HT1080 (cell line): ENCODE measurements at places on chromosomes 6 and 20.

GRCh38 chr6:111282515-111282914 lies 195.2 kb downstream of the SLC16A10 start:
- no peak for DNase-seq

- no peak for DNase-seq
Observed at GRCh38 chr6:7431674-7432390, 42.2 kb downstream of the RIOK1 start.

DNA sequence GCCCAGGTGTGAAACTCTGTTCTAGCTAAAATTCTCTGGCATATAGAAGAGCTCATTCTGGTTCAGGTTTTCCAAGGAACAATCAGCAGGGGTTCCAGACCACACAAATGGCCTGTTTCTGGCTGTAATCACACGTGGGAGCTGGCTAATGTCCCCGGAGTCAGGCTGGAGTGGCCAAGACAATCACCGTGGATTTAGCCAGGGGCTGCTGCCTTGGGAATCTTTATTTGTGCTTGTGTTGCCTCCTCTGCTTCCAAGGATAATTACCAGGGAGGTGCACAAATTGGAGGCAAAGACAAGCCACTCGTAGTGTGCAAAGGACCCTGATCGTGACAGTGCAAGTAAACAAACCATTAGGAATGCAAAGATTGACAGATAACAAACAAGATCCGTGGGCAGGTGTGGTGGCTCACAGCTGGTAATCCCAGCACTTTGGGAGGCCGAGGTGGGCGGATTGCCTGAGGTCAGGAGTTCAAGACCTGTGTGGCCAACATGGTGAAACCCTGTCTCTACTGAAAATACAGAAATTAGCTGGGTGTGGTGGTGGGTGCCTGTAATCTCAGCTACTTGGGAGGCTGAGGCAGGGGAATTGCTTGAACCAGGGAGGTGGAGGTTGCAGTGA lies 77.3 kb downstream of the KCNB1 start:
- no peak for DNase-seq

- DNase-seq: no peak
Observed at GRCh38 chr6:4613795-4614194, 162.4 kb upstream of the CDYL start.

GRCh38 chr6:33050014-33050810 lies 23.2 kb downstream of the HLA-DPA1 start:
- no peak for DNase-seq

- DNase-seq: no peak
Observed at GRCh38 chr6:113328886-113329381, 528.2 kb upstream of the MARCKS start.

GRCh38 chr6:37867756-37868446 lies 48.4 kb downstream of the ZFAND3 start:
- DNase-seq: no peak

- no peak for DNase-seq
Observed at GRCh38 chr20:51811042-51811355, 8.7 kb upstream of the SALL4 start.

- DNase-seq: no peak
Observed at GRCh38 chr6:75102301-75102700, 103.6 kb downstream of the COL12A1 start.

DNA sequence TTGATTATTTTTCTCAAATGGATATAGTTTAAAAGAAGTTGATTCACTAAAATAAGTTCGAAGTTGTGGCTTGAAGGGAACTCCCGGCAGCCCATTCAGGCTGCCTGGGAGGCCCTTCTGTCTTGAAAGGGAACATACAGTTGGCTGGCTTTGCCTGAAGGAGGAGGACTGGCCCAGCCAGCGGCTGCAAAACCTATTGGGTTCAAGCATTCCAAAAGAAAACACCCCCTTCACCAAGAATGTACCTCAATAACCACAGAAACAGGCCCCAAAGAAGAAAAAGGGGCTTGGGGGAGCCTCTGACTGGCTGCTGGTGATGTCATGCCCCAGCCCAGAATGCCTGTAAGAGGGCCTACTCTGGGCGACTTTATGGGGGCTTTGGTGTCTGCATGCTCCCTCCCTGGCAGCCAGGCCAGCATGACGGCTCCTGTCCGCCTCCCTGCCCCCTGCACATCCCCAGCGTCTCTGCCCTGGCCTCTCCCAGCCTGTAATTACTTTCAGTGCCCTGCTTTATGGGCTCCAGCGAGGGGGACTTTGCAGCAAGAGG lies 36.5 kb downstream of the MAFB start:
- no peak for DNase-seq

DNA sequence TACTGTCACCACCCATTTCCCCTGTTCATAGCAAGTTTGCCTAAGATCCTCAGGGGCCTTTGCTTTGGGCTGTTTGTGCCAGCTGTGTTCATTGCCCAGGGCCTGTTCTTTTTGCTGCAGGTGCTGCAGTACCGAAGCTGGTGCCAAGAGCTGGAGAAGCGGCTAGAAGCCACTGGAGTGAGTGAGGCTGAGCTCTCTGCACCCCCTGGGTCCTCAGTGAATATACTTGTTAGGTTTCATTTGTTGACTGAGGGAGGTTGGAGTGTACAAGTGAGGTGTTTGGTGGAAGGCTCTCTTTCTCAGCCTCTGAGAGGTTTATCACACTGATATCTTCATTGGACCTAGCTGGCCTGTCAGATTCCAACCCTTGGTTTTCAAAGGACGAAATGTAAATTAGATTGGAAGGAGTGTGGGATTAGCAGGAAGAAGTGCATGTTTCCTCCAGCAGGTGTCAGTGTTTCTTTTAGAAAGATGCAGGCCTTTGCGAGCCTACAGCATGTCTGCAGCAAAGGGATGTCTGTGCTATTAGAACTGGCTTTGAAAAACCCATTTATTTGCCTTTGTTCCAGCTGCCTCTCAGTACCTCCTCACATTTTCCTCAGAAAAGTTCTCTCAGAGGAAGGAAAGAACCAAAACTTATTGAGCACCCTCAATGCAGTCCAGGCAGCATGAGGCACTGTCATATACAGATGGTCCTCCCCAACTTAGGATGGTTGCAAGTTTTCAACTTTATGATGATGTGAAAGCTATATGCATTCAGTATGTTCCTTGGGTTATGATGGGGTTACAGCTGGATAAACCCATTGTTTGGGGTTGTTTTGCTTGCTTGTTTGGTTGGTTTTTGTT lies 8.3 kb downstream of the CEP250 start:
- DNase-seq: peak; percentile 71

GRCh38 chr6:25295651-25296050 lies 16.5 kb downstream of the CARMIL1 start:
- peak; percentile 25 for DNase-seq

DNA sequence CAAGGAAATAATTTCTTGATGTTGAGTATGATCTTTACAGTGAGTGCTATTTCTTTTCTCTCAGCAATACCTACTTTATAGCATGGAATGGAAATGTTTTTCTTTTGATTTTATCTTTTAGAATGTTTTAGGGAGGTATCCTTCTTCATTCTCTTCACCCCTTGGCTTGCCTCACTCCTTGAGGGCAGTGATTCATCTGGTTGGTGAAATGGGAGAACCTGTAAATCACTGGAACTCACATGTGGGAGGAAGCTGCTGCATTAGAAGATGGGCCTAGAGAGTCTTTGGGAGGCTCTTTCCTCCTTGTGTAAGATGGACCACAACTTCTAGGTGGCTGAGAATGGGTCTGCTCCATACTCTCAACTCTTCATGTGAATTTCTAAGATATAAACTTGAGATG lies 244.8 kb upstream of the SYNCRIP start:
- no peak for DNase-seq

- DNase-seq: no peak
Observed at GRCh38 chr6:161100072-161100471, 108.5 kb downstream of the MAP3K4 start.

DNA sequence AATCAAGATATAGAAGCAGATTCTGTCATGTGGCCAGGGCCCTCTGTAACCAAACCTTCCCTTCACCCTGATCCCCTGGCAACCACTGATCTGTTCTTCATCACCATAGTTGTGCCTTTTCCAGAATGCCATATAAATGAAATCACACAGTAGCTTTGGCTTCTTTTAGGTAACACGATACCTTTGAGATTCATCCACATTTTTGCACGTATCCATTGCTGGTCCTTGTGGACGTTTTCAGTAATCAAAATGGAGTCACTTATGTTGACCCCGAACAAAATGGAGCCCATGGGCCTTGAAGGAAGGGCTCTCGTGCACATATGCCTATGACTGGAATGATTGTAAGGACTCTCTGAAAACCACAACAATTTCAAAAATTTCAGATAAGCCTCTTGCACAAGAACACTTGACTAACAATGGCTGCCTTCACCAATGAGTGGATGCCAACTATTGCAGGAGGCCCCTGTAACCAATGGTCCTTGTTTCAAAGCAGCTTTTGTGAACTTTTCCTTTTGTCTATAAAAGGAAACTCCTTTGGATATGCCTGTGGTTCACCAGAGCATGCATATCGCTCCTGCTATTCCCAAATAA lies 84.3 kb upstream of the RALY start:
- DNase-seq: peak; percentile 90

DNA sequence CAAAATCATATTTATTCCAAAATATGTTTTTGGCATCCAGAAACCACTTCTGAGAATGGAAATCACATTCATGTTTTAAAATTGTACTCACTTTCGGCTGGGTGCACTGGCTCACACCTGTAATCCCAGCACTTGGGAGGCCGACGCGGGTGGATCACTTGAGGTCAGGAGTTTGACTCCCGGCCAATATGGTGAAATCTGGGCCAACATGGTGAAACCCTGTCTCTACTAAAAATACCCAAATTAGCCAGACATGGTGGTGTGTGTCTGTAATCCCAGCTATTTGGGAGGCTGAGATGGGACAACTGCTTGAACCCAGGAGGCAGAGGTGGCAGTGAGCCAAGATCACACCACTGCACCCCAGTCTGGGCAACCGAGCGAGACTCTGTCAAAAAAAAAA lies 580.7 kb downstream of the MAFB start:
- no peak for DNase-seq

DNA sequence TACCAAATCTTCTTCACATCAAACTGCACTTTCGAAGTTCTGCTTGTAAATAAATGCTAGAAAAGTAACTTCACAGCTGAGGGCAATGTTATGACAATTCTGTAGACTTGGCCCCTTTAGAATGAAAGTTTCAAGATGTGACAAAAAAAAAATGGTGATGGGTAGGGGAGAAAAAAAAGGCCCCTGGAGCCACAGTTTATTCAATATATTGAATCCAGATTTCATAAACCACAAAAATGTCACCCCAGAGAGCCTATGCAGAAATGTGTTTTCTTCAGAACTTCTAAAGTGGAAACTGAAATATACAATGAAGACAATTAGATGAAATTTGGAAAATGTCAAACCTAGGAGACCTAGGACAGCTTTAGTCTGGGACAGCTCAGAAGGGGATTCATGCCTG lies 143.1 kb downstream of the EDN3 start:
- DNase-seq: no peak

- DNase-seq: no peak
Observed at GRCh38 chr6:62714112-62714511, 428.1 kb upstream of the KHDRBS2 start.

GRCh38 chr20:62566266-62566665 lies 76.0 kb upstream of the SLCO4A1 start:
- DNase-seq: no peak

DNA sequence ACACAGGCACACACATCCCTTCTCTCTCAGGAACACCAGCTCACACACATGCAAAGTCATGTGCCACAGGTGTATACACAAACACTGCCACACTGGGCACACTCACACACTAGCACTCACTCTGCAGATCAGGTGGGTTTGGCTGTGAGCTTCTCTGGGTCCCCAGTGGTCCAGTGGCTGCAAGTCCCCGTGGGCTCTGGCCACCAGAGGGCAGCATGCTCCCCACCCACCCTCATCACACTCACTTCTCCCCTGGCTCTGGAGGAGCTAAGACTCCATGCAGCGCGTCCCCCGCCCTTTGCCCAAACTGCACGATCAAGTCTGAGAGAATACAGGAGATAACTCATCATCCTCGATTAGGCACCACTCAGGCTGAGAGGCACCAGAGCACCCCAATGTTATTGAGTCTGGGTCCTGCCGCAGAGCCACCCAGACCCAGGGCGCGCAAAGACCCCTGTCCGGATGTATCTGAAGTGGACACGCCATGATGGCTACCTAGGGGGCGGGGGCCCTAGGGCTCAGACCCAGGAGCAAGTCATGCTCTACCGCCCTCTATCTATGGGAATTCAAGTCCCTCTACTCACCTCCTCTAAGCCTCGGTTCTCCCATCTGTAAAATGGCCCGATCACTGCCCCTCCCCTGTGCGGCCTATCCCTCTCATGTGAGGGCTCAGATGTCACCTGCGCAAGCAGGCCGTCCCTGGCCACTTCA lies 90.5 kb downstream of the GRM4 start:
- DNase-seq: peak; percentile 64

GRCh38 chr6:162443101-162443500 lies 284.5 kb downstream of the PRKN start:
- peak; percentile 48 for DNase-seq

DNA sequence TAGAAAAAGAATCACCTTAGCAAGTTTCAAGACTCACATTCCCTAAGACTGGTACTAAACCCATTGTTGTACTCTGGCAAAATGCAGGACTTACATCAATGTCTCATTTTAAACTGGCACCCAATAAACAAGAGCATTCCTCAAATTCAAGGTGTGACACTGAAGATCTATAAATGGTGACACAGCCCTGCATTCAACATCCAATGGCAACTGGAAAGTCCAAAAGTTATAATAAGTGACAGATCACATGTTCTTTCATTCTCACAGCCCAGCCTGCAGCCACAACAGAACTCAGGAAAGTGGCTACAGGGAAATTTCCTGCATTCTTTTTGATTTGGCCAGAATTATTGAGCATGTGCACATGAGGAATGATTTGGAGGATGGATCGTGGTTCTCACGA lies 57.5 kb downstream of the MBOAT1 start:
- DNase-seq: no peak

GRCh38 chr20:54061101-54061881 lies 9.1 kb downstream of the BCAS1 start:
- no peak for DNase-seq

DNA sequence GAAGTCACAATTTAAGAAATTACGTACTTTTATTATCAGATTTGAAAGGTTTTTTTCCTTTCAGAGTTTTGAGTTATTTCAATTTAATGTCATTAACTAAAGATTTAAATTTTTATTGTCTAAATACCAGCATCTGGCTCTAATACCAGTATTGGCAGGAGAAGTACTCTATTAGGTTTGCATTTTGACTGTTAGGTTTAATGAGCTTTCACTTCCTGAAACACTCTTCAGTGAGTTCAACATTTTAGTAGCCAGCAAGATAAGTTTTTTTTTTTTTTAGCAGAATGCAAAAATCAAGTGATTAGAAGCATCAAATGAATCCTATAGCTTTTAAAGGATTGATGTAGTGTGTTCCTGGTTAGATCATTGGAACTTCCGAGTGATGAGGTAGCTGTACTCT lies 34.0 kb upstream of the SCGN start:
- DNase-seq: no peak

DNA sequence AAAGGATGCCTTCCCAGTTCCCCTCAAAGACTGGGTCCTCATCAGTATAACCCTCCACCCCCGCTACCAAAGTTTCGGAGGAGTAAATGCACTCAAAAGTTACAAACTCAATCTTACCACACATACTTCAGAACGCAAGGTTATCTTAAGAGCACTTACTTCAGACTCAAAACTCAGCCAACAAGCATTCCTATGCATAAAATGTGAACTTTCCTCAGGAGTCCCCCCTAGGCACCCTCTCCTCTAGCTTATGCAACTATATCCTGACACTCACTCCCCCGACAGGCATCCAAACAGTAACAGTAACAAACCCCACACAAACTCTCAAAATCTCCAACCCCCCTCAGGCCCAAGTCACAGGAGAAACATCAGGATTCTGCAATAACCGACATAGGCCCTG lies 11.1 kb upstream of the ADTRP start:
- no peak for DNase-seq
